ENCODE measurements at places on chromosomes 12 and 14. TPM values are rescaled to one million over a fixed set of nuclear protein-coding genes. Genes with fewer than 3 reads are reported as not detected.

GRCh38 chr12:53980802-53981496 lies 4.0 kb upstream of the HOXC10 start:
- DNase-seq: no peak

DNA sequence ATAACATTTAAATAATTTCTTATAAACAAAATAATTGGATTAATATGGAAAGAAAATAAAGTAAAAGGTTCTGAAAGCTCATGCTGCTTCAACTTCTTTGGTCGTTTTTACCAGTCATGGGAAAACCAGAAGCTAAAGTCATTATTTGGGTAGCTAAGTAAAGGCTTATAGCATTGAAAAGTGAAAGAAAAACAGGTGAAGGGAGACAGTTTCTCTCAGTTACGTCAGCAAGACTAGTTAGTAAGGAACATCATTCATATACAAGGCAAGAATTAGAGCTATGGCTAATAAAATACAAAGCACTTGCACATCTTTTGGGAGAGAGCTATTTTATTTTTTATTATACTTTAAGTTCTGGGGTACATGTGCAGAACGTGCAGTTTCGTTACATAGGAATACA lies 170.3 kb upstream of the SYT10 start:
- no peak for DNase-seq

DNA sequence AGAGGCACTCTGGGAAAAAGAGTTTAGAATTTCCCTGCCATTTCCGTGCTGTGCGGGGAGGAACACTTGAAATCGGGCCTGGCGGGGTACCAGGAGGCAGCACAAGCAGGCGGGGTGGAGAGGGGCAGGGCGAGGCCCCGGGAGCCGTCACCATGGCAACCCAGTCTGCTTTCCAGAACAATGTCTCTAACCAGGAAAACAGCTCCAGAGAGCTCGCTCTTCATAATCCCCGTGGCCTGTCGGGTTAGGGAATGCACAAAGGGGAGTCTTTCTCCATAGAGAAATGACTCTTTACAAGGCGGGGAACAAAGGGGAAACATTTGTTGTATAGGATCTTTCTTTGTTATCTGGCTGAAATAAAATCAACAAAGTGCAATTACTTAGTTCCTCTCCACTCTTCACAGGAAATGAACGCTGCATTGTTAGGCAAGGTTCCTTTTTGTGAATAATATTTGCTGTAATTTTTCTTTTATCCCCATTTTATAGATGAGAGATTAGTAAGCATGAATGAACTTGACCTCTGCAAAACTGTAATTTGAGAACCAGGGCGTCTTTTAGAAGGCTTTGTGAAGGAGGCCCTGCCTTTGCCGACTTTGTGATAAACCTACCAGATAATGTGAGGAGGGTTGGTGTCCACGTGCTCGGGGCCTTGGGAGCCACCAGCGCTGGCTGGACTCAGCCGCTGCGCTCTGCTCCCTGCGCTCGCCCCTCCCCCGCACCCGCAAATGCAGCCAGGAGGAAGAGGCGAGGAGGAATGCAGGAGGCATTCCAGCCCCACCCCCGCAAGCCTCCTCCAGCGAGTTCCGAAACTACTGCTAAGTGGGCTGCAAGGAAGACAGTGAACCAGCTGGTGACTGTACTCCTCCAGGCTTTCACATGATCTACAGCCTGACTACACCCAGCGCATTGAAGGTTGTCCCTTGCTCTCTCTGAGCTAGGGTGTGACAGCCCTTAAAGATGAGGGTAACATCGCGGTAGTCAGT lies 105.2 kb upstream of the ATF7IP start:
- DNase-seq: peak; percentile 87

Gene SYT1
- 0.26 TPM for total RNA-seq

Gene KRT6B
- 287 TPM for total RNA-seq

Gene GPRC5D
- total RNA-seq: not detected

Gene TMEM121
- total RNA-seq: 0.51 TPM
